ENCODE measurements at places on chromosomes 12 and 14.

DNA sequence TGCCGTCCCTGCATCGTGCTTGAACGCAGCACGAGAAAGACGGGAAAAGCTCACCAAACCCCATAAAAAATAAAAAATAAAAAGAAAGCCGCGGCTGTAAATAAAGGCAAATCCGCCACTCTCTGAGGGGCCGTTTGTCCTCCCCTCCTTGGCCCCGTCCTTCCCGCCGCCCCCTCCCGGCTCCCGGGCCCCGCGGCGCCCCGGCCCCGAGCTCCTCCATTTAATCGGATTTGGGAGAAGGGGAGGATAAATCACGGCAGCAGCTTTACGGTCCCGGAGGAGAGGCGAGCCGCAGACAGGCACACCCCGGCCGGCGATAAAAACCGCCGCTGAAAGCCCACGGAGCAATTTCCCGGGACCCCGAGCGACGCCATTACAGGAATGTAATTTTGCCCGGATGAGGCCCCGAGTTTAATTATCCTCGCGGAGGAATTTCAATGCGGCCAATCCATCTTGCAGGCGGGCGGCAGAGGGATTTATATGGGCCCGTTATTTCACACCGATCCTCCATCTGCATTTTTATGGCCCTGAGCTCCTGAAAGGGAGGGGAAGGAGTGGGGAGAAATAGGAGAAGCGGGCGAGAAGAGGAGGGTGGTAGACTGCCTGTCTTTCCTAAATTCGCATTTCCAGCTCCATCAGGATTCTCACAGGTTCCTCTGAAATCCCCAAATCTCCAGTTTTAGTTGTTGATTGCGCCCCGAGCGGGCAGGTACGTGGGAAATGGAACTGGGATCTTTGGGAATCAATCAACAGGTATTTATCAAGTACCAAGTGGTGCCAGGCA lies 1.3 kb upstream of the ATP5MC2 start:
- DNase-seq: no peak

- DNase-seq: peak; percentile 14
Observed at GRCh38 chr14:72523424-72524294, 370.2 kb downstream of the DPF3 start.

- no peak for DNase-seq
Observed at GRCh38 chr12:99108924-99109323, 463.8 kb downstream of the APAF1 start.

GRCh38 chr12:77122236-77122635 lies 56.9 kb upstream of the E2F7 start:
- no peak for DNase-seq

GRCh38 chr12:33555128-33555527 lies 115.5 kb upstream of the SYT10 start:
- no peak for DNase-seq

- DNase-seq: no peak
Observed at GRCh38 chr12:64742416-64742815, 16.8 kb downstream of the GNS start.

DNA sequence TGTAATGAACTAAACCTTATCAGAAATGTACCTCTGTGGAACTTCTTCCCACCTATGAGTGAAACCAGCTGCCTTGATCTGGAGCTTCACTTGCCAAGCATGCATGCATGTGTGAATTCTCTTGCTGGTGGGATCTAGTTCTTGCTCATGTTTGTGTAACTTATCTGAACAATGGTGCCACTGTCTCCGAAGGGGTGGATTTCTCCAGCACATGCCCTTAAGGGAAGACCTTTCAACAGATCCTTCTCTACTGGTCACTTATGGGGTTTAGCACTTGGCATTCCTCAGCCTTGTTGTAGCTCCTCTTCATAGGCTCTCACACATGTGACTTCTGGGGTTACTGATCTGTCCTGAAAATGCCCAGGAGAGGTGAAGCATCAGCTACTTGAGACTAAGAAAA lies 25.0 kb downstream of the SMOC1 start:
- no peak for DNase-seq

DNA sequence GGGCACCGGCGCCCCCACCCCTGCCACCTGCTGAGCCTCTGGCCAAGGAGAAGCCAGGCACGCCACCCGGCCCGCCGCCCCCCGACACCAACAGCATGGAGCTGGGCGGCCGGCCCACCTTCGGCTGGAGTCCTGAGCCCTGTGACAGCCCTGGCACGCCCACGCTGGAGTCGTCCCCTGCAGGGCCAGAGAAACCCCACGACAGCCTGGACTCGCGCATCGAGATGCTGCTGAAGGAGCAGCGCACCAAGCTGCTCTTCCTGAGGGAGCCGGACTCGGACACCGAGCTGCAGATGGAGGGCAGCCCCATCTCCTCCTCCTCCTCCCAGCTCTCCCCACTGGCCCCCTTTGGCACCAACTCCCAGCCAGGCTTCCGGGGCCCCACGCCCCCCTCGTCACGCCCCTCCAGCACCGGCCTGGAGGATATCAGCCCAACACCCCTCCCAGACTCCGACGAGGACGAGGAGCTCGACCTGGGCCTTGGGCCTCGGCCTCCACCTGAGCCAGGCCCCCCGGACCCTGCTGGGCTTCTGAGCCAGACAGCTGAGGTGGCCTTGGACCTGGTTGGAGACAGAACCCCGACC lies 6.5 kb downstream of the SETD1B start:
- DNase-seq: no peak

DNA sequence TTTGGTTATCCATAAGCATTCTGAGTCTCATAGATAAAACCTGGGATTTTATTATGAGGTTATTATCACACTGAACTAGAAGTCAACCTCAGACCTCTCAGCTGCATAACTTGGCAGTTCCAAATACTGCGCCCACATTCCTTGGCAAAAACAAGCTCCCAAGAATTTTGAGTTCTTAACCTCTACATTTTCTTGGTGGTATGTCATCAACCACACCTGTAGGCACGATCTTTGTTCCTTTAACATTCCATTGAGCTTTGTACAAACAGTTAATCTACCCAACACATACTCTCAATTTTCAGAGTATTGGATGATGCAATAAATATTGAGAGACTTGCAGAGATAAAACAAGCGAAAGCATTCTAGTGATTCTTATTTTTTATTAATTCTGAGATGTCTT lies 371.8 kb upstream of the PRICKLE1 start:
- no peak for DNase-seq

GRCh38 chr12:92778525-92778924 lies 75.7 kb downstream of the PLEKHG7 start:
- no peak for DNase-seq

DNA sequence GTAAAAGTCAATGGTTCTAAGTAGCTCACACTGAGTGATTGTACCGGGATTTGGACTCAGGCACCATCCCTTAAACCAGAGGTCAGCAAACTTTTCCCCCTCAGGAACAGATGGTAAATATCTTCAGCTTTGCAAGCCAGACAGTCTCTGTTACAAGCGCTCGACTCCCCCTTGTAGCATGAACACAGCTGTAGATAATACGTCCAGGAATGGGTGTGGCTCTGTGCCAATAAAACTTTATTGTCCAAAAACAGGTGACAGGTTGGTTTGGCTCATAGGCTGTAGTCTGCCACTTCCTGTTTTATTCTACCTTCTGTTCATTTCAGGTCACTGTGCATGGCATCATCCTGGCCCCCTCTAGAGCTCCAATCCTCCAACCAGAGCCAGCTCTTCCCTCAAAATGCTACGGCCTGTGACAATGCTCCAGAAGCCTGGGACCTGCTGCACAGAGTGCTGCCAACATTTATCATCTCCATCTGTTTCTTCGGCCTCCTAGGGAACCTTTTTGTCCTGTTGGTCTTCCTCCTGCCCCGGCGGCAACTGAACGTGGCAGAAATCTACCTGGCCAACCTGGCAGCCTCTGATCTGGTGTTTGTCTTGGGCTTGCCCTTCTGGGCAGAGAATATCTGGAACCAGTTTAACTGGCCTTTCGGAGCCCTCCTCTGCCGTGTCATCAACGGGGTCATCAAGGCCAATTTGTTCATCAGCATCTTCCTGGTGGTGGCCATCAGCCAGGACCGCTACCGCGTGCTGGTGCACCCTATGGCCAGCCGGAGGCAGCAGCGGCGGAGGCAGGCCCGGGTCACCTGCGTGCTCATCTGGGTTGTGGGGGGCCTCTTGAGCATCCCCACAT lies 7.6 kb downstream of the BDKRB1 start:
- no peak for DNase-seq

DNA sequence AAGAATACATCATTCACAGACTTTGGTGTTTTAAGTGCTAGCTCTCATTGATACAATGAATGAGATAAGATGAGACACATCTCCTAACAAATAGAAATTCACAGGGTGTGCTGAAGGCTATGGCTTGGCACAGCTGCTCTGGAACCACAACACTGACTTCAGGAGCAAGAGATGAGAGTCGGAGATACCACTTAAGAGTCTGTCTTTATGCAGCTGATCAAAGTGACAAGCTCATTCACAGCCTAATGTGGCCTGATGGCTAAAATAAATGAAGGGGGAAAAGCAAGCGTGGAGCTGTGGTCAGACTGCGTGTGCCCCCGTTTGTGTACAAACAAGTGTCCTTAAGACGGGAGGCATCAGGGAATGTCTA lies 29.7 kb upstream of the FAM181A start:
- DNase-seq: no peak

GRCh38 chr12:16385782-16386646 lies 38.6 kb downstream of the MGST1 start:
- DNase-seq: no peak

DNA sequence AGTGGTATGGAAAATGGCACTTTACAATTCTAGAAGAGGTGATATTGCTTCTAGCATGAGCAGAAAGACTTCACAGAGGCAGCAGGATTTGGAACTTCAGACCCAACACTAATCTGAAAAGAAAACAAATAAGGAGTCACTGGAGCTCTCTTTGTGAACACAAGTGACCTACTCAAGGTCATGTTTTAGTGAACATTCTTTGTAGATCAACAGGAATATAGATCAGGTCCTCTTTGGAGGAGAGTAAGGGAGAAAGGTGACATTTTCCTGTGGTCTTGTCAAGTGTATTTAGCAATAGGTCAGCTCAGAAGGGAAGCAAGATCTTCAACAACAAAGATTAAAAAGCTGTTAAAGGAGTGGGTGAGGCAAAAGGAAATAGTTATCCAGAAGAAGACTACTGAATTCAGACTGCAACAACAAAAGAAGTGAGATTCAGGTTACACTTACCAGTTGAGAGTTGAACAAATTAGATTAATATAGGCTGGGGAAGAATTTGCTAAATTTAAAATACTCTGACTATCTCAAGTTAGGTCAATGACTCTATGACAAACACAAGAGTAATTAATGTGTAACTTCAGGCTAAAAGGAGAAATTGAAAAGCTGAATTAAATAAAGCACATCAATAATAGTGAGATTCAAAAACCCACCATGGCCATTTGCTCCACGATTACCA lies 528.2 kb downstream of the RPS29 start:
- no peak for DNase-seq

DNA sequence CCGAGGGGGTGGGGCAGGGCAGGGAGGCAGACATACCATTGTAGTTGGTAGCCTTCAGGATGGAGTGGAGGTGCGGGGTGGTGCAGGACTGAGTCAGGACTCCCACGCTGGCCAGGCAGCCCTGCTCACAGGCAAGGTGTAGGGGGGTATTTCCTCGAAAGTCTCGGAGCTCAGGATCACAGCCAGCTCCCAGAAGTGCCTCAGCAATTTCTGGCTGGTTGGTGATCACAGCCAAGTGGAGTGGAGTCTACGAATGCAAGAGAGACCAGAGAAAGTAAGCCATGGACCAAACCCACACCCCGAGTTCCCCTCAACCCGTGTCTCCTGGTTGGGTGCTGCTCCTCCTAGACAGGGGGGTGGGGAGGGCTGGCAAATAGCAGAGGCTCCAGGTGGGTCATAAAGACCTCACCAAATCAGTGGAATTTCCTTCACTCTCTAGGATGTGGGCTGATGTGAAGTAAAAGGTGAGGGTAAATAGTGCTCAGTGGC lies 1.4 kb downstream of the NFKBIA start:
- no peak for DNase-seq

DNA sequence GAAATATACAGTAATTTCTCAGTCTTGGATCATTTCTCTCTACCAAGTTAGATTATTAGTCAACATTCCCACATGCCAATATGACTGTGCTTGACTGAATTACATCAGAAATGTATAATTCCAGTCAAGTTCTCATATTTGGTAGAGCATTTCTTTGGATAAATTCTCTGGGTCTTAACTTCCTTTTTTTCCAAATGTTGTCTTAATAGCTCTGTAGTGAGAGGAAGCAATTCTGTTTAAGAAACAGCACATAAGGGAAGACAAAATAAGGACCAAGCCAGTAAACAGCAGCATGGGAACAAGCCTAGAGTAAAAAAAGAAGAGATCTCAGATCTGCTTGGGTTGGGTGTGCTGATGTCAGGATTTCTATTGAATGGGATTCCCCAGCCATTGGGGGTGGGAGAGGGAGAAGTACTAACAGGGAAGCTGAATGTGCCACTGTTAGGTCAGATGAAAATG lies 14.2 kb upstream of the DYRK2 start:
- peak; percentile 12 for DNase-seq

DNA sequence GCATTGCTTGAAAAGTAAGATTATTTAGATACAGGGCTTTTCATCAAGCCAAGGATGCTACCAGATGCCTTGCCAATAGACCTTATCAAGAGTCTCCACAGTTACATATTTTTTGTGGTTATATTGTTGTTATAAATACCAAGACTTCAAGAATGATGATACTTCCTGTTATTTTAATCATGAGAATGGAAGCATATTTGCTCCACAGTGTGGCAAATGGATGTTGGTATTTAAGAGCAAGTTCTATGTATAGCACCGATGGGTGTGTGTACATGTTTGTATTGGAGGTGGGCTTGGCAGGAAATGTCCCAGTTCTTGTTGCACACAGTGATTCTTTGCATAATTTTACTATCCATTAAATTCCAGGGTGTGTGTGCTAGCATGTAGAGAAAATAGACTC lies 4.4 kb upstream of the NID2 start:
- DNase-seq: no peak

GRCh38 chr12:2835691-2836403 lies 1.0 kb upstream of the NRIP2 start:
- no peak for DNase-seq

GRCh38 chr12:75674393-75674792 lies 163.0 kb upstream of the KRR1 start:
- DNase-seq: no peak

- no peak for DNase-seq
Observed at GRCh38 chr12:49111206-49111605, 559 bp upstream of the LMBR1L start.

DNA sequence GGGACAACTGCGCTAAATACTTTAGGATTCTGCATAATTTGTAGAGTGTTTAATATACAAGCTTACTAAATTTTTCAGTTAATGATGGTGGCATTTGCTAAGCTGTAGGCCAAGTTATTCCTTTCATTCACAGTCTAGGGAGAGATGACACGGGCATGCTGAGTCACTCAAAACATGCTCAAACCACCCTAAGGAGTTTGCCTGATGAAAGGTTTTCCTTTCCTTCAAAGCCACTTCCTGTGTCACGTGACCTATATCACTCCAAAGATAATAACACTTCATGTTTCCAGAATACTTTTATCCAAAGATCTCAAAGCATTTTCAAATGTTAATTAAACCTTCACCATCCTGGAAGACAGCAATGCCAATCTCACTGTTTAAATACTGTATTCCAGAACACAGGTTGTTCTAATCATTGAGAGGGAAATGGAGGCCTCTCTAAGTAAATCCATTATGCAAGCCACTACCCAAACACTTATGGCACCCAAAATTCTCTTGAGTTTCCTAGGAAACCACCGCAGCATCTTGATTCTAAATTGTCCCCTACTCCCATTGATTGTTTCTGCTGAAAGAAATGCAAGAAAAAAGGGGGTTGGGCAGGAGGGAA lies 207.0 kb upstream of the CDKN3 start:
- no peak for DNase-seq

GRCh38 chr12:53670308-53670707 lies 5.6 kb downstream of the ATP5MC2 start:
- DNase-seq: no peak

Measured in AML-193 (cell line).